ENCODE measurements at places on chromosomes 13 and 19. TPM values are rescaled to one million over a fixed set of nuclear protein-coding genes. Genes with fewer than 3 reads are reported as not detected.
A peak's percentile ranks its signal among the peaks of the same experiment; 100 is the strongest.

Gene FLT1
- under 0.01 TPM for total RNA-seq

DNA sequence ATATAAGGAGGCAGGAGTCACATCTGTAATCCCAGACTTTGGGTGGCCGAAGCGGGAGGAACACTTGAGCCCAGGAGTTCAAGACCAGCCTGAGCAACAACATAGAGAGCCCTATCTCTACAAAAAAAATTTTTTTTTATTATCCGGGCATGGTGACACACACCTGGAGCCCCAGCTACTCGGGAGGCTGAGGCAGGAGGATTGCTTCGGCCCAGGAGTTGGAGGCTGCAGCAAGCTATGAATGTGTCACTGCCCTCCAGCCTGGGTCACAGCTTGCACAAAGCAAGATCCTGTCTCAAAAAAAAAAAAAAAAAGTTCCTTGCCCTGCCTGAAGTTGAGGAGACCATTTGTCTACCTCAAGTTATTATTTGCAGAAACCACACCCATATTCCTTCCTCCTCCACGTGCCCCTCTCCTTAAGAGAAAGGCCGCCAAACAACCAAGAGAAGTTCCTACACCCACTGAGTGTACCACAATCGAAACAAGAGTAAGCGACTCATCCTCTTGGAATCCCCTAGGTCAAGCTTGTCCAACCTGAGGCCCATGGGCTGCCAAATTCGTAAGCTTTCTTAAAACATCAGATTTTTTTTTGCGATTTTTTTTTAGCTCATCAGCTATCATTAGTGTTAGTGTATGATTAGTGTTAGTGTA is 2.2 kb downstream of the ABCC4 start:
- H3K27me3 ChIP-seq: no peaks in the 10 kb centered on the region
- no peak overlapping the region for H3K4me3 ChIP-seq
- H3K4me1 ChIP-seq: peaks cover 9% of the 10 kb centered on the region
- H3K27ac ChIP-seq: peak overlapping the region; percentile 20
- H3K36me3 ChIP-seq: no peaks in the 10 kb centered on the region
- DNase-seq: peak; percentile 91

GRCh38 chr13:44302233-44302632 is 71.4 kb upstream of the SERP2 start:
- H3K27me3 ChIP-seq: no peaks in the 10 kb centered on the region
- no peaks in the 10 kb centered on the region for H3K36me3 ChIP-seq
- no peak overlapping the region for H3K27ac ChIP-seq
- no peak overlapping the region for H3K4me3 ChIP-seq
- no peak for DNase-seq
- peaks cover 55% of the 10 kb centered on the region for H3K4me1 ChIP-seq

DNA sequence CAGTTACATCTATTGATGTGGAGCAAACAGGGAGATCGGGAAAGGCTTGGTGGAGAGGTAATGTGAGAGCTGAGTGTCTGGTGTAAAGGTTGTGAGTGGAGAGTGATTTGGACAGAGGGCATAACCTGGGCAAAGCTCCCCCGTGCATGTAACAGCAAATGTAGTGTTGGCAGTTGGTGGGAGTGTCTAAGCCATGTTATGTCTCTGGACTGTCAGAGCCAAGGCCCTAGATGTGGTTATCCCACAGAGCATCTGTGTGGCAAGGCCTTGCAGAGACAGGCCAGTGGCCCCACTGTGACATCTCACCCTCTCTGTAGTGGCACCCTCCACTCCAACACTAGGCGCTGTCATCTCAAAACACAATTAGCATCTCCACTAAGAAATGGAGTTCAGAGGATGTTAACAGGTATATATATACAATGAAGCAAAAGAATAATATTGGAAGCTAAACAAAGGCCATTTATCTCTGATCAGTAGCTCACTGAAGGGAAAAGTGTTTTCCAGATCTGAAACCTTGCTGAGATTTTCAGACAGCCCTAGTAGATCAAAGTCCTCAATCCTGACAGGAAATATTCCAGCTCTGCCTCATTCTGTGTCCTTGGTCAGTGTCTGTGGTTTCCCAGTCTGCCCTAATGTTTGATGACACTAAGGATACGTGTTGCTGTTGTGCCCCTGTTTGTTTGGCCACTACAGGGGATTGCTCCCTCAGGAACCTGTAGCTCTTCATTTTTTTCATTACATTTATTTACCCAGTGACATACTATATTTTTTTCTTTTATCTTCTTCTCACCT is 20.2 kb downstream of the POLR1D start:
- no peak for DNase-seq
- no peak overlapping the region for H3K4me3 ChIP-seq
- H3K36me3 ChIP-seq: no peaks in the 10 kb centered on the region
- no peak overlapping the region for H3K27ac ChIP-seq

Gene NALCN
- 10.6 TPM for total RNA-seq

Gene C19orf85
- not detected for total RNA-seq

DNA sequence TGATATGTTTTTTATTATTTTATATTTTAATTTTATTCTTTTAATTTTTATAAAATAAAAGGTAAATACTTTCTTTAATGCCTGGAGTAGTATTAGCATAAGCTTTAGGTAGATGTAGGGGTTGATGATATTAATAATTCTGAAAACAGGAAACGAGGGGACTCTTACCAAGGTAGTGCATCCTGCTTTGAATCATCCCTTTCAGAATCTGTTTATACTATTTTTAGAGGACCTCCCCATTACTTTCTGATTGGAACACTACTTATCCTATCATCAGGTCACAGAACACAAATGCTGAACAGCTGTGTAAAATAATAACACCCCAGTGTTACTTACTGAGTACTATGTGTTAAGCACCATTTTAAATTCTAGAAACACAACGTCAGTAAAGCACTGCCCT is 27.3 kb downstream of the COG6 start:
- DNase-seq: no peak
- no peaks in the 10 kb centered on the region for H3K27me3 ChIP-seq
- H3K4me3 ChIP-seq: no peak overlapping the region
- no peak overlapping the region for H3K27ac ChIP-seq

GRCh38 chr13:32126756-32127155 is 95.2 kb downstream of the FRY start:
- peak overlapping the region; percentile 92 for H3K27ac ChIP-seq
- no peak overlapping the region for H3K4me3 ChIP-seq
- H3K4me1 ChIP-seq: peaks cover 21% of the 10 kb centered on the region
- H3K36me3 ChIP-seq: no peaks in the 10 kb centered on the region
- no peaks in the 10 kb centered on the region for H3K27me3 ChIP-seq

DNA sequence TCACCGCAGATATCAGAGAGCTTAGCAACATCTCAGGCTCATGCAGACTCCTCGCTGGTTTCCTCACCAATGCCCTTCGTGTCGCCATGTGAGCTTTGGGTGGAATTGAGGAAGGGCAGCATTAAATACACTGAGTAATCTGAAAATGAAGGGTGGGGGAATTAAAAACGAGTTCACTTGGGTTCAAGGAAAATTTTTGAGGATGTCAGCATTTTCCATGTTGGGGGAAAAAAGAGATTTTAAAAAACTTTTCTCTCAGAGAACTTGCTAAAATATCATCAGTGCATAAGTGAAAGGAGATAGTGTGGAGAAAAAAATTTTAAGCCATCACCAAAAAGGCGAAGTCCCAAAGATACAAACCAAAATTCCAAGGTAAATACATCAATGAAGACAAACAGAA is 359.3 kb downstream of the KCNRG start:
- H3K36me3 ChIP-seq: no peaks in the 10 kb centered on the region
- H3K4me1 ChIP-seq: peaks cover 13% of the 10 kb centered on the region
- DNase-seq: no peak
- peaks cover 3% of the 10 kb centered on the region for H3K27me3 ChIP-seq

- no peak for DNase-seq
- peaks cover 38% of the 10 kb centered on the region for H3K4me1 ChIP-seq
- no peaks in the 10 kb centered on the region for H3K27me3 ChIP-seq
- no peak overlapping the region for H3K27ac ChIP-seq
- H3K36me3 ChIP-seq: no peaks in the 10 kb centered on the region
Observed at GRCh38 chr13:42894765-42895243, 97.2 kb downstream of the EPSTI1 start.

- no peak overlapping the region for H3K27ac ChIP-seq
- H3K4me1 ChIP-seq: no peaks in the 10 kb centered on the region
- H3K27me3 ChIP-seq: no peaks in the 10 kb centered on the region
- no peak for DNase-seq
Observed at GRCh38 chr19:29770648-29771047, 41.1 kb upstream of the CCNE1 start.

DNA sequence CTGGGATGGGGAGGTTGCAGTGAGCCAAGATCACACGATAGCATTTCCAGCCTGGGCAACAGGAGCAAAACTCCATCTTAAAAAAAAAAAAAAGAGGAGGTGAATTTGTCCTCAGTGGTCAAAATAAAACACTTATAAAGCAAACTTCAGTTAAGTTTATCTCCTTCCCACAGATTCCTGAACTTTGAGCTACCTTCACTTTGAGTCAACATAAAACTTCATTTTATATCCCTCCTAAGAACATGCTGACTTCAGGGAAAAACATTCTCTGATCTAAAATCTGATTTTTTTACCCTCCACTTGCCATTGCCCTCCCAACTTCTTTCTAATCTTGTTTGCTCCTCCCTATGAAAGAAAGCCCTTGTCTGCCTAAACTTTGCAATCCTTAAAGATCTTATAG is 59.0 kb downstream of the ZNF429 start:
- H3K27me3 ChIP-seq: no peaks in the 10 kb centered on the region
- H3K36me3 ChIP-seq: no peaks in the 10 kb centered on the region
- no peaks in the 10 kb centered on the region for H3K4me1 ChIP-seq
- H3K4me3 ChIP-seq: no peak overlapping the region

Gene BRCA2
- total RNA-seq: 4.7 TPM

Gene MTUS2
- total RNA-seq: 0.36 TPM

Gene NTF4
- total RNA-seq: not detected

Gene LRRC25
- total RNA-seq: 0.88 TPM

Gene GDF15
- total RNA-seq: 74.2 TPM

Gene B3GNT8
- total RNA-seq: 0.59 TPM

DNA sequence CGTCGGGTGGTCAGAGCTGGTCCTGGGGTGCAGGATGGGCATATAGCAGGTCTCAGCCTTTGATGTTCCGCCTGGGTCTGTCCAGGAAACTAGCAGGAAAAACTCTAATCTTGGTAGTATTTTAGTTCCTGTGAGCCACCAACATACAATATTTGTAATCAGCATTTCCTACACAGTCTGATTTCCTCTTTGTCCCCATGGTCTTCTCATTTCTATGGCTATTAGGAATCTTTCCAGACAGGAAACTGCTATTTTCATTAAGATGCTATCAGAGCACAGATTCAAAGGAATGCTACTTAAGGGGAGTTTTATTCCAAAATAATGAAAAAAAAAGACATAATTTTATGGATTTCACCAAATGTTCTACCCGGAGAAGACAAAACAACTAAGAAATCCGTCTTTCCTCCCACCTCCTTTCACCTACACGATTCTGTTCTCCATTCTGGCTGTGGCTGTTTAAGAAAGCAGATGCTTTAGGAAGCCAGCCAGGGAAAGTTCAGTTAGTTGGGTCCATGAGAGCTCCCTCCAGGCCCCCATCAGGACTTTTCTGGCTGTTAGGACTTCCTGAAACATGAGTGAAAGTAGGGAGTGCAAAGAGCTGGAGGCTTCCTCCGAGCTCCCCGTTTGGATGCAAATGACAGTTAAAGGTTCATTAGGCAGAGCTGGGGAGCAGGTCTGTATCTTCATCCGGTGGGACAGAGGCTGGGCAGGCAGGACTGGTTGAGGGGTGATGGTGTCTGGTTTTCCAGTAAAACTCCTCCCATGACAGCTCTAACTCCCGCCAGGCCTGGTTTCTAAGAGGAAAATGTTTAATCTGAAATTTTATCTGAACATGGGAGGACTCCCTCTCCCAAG is 36.3 kb downstream of the SHISA2 start:
- peaks cover 24% of the 10 kb centered on the region for H3K4me1 ChIP-seq
- DNase-seq: no peak
- no peaks in the 10 kb centered on the region for H3K36me3 ChIP-seq
- no peaks in the 10 kb centered on the region for H3K27me3 ChIP-seq

- H3K27ac ChIP-seq: no peak overlapping the region
- H3K4me1 ChIP-seq: peaks cover 8% of the 10 kb centered on the region
- H3K36me3 ChIP-seq: no peaks in the 10 kb centered on the region
- peaks cover 89% of the 10 kb centered on the region for H3K27me3 ChIP-seq
- no peak for DNase-seq
Observed at GRCh38 chr13:28494504-28494777, 487 bp downstream of the FLT1 start.

DNA sequence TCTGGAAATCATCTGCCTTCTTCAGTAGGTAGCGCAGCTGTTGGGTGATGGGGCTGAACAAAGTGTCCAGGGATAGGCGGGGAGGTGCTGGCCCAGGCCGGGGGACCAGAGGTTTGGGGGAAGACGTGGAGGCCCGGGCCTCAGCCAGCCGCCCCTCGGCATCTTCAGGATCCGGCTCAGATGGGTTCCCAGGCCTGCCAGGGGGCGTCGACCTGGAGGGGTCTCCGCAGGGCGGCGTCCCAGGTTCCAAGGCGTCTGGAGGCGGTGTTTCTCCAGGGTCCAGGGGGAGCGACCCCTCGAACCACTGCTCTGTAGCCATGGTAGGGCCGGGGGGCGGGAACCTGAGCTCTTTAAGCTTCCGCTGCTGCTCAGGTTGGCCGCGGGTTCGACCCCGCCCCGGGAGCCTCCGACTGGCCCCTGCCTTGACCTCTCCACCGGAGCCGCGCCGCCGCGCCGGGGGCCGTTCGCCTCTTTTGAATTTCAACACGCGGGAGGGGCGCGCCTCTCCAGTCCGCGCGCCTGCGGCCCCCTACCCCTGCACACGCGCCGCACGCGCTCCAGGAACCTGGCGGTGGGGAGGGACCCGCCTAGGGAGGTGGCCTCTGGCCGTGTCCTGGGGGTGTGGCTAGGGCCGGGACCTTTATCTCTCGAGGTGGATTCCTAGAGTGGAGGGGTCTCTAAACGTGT is at the start of gene C19orf67:
Gene C19orf67, minus strand, starts transcription at position 475 of the 687 bp plus-strand sequence. Its CDS starts 156 bp downstream, at position 319.
- peaks cover 14% of the 10 kb centered on the region for H3K4me1 ChIP-seq
- H3K27me3 ChIP-seq: no peaks in the 10 kb centered on the region
- H3K27ac ChIP-seq: no peak within 1 kb of the TSS
- H3K36me3 ChIP-seq: peaks cover 14% of the 10 kb centered on the region
- H3K4me3 ChIP-seq: no peak within 1 kb of the TSS

Gene CNFN
- total RNA-seq: not detected

Gene CD209
- total RNA-seq: not detected

DNA sequence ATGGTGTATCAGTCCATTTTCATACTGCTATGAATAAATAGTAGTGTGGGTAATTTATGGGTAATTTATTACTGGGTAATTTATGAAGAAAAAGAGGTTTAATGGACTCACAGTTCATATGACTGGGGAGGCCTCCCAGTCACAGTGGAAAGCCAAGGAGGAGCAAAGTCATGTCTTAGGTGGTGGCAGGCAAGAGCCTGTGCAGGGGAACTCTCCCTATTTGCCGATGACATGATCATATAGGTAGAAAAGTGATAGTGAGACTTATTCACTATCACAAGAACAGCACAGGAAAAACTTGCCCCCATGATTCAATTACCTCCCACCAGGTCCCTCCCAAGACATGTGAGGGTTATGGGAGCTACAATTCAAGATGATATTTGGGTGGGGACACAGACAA is 1137.7 kb downstream of the UQCRFS1 start:
- no peaks in the 10 kb centered on the region for H3K36me3 ChIP-seq
- no peak overlapping the region for H3K27ac ChIP-seq
- H3K27me3 ChIP-seq: no peaks in the 10 kb centered on the region
